ENCODE measurements at places on chromosomes 1 and 21.
A peak's percentile ranks its signal among the peaks of the same experiment; 100 is the strongest.

DNA sequence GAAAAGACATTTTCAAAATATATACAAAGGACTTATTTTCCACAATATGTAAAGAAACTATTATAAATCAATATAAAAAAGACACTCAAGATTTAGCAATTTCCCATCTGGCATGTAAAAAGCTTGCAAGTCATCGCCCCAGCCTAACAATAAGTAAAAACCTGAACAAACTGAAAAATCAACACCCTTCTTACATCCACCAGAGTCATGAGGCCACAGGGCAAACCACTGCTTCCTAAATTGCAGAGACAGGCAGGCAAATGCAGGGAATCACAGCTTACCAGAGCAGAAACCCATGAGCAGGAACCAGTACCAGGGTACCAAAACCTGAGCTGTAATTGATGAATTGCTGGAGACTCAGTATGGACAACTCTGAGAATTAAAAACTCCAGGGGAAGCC lies 16.7 kb upstream of the WNT2B start:
- DNase-seq: no peak

DNA sequence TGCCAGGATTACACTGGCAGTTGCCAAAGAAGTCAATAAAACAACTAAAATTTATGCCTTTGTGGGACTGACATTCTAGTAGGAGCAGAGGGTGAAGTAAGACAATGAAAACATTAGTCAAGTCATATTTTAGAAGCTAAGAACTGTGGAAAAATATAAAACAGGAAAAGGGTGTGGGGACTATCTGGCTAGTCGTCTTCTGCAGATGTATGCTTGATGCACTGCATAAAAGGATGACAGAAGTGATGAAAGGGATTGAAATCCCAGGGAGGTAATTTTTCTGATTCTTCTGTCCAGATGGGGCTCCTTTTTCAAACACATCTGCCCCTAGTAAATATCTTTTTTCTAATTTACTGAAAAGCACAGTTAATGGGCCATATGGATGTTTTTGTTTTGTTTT lies 706.3 kb downstream of the ADGRL2 start:
- DNase-seq: no peak

- DNase-seq: no peak
Observed at GRCh38 chr1:116911188-116911553, 1.5 kb downstream of the PTGFRN start.

- no peak for DNase-seq
Observed at GRCh38 chr1:189563784-189564183, 913.9 kb downstream of the BRINP3 start.

- no peak for DNase-seq
Observed at GRCh38 chr1:212010004-212010403, 25.4 kb downstream of the INTS7 start.

DNA sequence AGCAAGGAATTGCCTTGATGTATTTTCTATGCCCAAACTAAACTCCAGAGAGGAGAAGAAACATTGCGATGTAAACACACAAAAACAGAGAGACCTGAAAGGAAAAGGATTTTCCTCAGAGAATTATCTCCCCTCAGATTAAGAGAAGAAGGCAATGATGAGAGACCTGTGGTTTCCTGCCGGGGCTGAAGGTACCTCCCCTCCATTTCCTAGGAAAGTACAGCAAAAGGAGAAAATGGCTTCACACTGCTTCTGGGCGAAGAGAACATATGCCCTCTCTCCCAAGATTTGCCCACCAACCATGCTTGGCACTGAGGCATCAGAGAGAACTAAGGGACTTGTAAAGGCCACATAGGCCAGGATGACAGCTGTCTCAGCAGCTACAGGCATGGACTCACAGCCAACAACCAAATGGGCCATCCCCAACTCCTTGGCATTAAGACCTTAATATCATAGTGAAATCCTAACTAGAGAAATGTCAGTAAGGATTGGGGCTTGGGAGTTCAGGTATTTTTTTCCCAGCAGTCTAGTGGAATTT lies 523.0 kb downstream of the PTPRC start:
- peak; percentile 18 for DNase-seq

DNA sequence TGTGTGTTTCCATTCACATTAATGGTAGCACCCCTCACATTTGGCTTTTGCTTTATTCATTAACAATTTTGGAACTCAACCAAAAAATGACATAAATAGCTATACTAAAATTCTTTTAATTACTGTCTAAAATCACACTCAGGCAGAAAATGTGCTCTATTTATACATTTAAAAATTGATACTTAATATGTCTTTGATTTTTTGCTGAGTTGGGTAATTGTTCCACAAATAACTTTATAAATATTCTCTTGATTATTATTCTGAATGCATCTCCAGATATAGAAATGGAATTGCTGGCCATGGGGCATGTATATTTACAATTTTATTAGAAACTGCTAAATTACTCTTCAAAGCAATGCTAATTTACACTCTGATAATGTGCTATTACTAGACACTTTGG lies 658.7 kb upstream of the CHRM3 start:
- no peak for DNase-seq

DNA sequence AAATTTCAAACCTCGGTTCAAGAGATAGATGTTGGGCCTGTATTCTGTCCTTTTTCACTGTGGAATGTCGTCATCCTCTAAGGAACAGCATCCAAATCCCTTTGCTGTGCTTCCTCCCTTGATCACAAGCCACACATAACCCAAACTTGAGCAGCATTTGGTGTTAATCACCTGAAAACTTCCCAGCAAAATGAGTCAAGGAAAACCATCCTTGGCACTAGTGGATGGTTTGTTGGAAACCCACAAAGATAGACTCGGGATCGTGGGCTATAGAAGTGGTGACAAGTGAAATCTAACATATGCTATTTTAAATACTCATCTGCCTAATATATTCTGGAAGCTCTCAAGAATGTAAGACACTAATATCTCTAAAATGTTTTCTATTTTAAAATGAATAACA lies 459.1 kb downstream of the SETD4 start:
- no peak for DNase-seq

- DNase-seq: no peak
Observed at GRCh38 chr1:39328095-39328494, 123.6 kb downstream of the MACF1 start.

- DNase-seq: peak; percentile 63
Observed at GRCh38 chr21:45550522-45551210, 8.4 kb upstream of the SLC19A1 start.
